Activated CD4-positive, alpha-beta T cell treated with anti-CD3 and anti-CD28 coated beads, Interleukin-10, Interleukin-2, amounts not matched to agents 100 ng/mL and 50 ng/mL, durations not matched to agents 16 hours and 8 hours (primary cell): ENCODE measurements at places on chromosomes 2 and 18.

DNA sequence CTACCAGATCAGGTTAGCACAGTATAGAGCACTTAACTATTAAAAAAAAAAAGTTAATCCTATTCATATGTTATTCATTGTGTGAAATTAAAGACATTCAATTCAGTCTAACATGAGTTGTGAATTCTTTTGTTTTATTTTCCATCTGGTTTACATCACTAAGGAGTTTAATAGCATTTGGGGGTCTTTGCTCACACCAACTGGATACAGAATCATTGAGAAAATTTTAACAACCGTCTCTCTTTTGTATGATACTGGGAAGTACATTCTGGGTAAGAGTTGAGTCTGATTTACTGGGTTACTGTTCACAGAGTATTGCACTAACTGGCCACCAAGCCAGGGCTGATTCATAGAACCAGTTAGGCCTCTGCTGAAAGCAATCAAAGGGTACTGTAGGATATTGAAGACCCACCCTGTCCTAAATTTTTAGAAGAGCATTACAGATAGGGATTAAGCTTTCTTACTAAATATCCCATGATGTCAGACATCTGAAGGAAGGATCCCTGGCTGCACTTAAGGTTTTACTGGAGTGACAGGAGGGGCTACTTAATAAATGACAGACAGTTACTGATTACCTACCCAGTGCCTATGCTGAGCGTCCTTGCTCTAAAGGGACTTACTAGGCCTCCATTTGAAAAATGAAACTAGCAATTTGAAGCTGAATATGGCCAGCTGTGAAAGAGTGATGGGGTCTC, 387.9 kb downstream of the SETBP1 start:
- DNase-seq: no peak

DNA sequence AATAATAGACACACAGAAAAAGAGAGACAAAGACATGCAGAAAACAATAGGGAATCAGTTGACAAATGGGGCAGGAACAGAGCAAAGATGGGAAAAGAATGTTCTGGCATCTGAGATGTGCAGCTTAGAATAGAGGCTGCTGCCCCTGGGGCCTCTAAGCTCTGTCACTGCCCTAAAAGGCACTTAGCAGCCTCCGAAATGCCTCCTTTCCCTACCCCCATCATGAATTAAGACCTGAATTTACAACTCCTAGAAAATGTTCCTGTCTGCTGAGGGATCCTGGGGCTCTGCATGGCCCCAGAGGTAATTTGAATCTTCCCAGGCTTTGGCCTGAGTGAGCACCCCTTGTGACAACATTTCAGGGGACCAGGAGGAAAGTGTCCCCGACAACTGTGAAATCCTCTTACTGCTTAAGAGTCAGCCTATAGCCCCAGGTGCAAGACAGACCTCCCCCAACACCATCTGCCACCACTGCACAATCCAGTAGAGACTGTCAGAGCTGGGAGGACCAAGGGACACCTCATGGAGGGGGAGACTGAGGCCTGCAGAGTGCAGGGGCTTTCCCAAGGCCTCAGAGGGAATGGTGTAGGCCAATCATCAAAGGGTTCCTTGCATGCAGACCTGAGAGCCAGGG, 24.8 kb downstream of the MRPL35 start:
- no peak for DNase-seq

DNA sequence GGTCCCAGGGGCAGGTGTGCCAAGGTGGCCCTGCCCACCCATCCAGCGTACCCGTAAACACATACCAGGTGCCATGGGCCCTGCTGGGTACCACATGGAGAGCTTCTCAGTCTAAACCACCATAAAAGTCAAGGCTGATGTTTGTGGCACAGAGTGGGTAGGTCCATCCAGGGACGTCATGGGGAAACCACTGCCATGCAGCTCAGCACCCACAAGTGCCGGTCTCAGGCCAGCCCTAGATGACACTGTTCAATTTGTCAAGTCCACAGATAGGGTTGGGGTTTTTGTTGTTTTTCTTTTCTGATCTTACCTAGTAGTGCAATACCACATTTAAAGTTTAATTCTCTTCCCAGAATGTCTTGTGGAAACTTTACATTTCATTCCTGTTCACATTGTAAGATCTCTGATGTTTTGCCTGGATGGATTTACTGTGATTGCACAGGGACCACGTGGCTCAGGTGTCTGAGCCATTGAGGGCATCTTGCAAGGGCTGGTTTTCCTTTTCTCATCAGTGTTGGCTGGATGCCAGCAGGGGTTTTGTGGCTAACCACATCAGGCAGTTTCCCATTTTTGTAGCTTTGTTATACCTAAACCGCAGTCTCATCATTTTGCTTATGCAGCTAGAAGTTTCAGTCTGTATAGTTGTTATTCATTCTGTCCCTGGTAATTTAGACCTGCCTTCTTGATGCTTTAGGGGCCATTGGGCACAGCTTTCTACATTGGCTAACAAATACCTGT, 64.7 kb downstream of the STK25 start:
- DNase-seq: peak; percentile 96

- no peak for DNase-seq
These were observed 48.7 kb downstream of the GREB1 start for GRCh38 chr2:11582612-11582861.
